ENCODE measurements at places on chromosomes 12 and 14.

DNA sequence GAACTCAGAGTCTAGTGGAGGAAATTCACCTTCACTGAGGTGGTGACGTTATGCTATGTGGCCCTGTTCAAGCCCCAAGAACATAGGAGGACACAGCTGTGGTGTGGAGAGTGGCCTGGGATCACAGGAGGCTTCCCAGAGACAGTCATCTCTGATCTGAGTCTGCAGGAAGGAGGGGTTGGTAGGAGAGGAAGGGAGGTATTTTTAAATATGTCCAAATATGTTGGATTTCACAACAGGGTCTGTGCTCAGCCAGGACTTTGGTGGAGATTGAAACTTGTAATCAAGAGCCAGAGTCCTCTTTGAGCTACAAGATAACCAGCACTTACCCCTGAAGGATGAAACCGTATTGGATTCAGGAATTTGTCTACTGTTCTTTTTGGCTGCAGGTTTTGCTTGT, 26.4 kb upstream of the MED13L start:
- DNase-seq: no peak

GRCh38 chr14:30564868-30565248, 5.9 kb downstream of the G2E3 start:
- DNase-seq: no peak

- no peak for DNase-seq
Measured at GRCh38 chr12:128353301-128353700, 86.3 kb downstream of the TMEM132C start.

- DNase-seq: peak; percentile 27
Measured at GRCh38 chr12:121196902-121197301, 13.0 kb upstream of the P2RX4 start.

- peak; percentile 27 for DNase-seq
Measured at GRCh38 chr14:50060871-50061663, 55.3 kb downstream of the VCPKMT start.
